Stimulated activated CD8-positive, alpha-beta memory T cell treated with anti-CD3 and anti-CD28 coated beads, Interleukin-7, amount 100 ng/mL, for 1 hour (primary cell): ENCODE measurements at places on chromosomes 2 and 18.
A peak's percentile ranks its signal among the peaks of the same experiment; 100 is the strongest.

DNA sequence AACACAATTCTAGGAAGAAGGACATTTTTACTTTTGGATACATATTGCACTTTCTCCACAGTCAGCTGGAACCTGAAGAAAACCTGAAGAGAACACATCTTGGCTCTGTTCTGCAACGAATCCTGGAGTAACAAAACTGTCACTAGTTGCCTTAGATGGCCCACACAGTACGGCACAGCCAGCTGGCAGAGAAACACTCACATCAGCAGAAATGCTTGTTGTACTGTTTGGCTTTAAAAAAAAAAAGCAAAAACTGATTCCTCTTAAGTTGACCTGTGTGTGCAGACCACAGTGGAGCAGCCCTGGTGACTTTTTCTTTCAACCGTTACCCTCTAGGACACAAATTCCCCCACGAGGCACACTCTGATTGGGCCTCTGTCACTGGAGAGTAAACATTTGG lies 152.3 kb upstream of the TWIST2 start:
- DNase-seq = no peak

DNA sequence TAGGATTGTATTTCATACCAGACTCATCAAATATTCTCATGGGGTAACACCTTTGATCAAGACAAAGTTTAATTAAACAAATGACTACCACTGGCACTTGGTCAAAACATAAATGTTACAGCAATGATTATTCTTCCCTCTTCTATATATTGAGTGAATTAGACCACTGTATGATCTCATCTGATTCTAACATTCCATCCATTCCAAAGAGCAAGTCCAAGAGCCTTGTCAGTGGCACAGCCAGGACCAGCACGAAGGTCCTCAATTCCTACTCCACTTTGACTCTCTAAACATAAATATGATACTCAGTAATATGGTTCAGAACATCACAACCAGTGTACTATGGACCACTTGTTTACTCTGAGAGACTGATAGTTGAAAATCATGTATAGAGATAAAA lies 86.4 kb downstream of the AP1S3 start:
- DNase-seq = no peak

DNA sequence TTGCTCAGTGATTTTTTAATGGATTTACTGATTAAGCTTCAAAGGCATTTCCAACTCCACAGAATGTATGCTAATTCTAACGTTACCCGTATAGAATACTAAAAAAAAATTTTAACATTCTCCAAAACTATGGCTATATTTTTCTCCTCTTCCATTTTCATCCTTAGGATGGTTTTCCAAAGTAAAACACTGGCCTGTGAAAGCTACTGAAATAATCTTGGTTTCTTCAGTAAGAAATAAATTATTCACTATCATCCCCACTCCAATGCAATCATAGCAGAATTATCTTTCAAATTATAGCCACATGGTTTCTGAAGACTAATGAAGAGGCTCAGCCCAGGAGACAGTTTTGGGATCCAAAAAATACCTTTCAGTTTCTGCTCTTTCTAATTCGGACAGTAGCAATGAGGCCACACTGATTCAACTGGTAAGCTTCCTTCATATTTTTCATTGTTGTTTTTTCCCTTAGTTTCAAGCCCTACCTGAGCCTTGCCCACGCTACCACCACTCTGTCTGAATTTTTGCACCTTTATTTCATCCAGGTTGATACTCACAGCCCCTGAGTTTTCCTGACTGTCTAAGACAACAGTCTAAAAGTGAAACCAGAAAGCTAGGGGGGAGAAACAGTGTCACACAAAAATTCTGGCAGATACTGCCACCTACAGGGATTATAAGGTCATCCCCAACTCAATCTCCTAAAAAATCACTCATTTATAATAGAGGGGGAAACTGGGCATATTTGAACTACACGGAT lies 887.9 kb downstream of the NRXN1 start:
- DNase-seq = no peak

DNA sequence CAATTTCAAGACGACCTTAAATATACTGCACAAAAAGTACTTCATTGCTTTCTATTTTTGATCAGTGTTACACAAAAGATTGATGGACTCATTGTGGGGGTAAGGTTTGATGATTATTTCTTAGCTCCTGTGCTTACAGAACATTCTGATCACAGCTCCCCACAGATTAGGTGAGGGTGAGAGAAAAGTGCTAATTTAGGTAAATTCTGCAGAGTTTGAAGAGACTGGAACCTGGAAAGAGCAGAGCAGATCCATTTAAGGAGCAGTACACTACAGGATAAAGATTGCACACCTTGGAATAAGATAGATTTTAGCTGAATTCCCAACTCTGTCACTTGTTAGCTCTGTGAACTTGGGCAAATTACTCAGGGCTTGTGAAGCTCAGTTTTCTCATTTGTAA lies 291.9 kb upstream of the CDH7 start:
- no peak for DNase-seq

DNA sequence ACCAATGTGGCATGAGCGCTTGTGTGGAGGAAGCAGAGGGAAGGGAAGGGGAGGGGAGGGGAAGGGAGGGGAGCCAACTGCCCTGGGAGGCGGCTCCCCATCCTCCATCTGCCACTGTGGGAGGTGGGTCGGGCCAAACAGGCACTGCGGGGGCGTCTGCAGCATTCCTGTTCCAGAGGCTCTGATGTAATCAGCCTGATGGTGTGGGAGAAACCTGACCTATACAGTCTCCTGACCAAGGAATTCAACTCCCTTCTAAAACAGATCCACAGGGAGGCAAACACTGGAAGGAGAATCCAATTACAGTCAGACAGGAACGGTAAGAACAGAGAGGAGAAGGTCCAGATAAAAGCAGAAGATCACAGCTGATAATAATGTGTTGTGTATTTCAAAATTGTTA lies 88.8 kb downstream of the CD8B2 start:
- no peak for DNase-seq

DNA sequence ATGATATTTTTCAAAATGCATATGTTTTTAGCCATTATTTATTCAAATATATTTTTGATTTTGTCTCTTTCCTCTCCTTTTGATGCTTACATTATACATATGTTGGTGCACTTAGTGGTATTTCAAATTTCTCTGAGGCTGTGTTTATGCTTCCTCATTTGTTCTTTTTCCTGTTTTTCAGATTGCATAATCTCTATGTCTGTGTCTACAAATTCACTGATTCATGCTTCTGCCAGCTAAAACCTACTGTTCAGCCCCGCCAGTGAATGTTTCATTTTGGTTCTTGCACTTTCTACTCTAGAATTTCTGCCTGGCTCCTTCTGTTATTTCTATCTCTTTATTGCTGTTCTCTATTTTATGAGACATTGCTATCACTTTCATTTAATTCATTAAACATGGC lies 951.7 kb upstream of the CNTNAP5 start:
- no peak for DNase-seq

- no peak for DNase-seq
These were observed 151.2 kb downstream of the SRBD1 start for GRCh38 chr2:45459860-45460259.

DNA sequence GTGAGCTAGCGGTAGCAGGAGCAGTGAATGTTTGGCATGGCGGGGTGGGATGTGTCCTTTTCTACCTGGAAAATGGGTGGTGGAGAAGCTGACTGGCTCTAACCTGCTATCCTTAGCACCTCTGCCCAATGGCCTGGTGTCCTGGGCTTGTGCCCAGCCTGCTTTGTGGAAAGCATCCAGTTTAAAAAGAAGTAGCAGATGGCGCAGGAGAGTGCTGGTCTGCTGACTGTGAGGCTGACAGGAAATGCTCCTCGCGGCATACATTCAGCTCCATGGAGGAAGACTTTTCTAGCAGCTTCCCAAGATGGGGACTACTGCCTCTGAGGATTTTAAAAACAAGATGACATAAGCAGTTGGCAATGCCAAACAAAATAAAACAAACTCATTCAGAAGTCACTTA lies 56.2 kb upstream of the LYPD6B start:
- no peak for DNase-seq

GRCh38 chr2:120912101-120912985 lies 176.7 kb downstream of the GLI2 start:
- no peak for DNase-seq

- DNase-seq = no peak
These were observed 1097.1 kb upstream of the SLC39A10 start for GRCh38 chr2:194559964-194560363.

- no peak for DNase-seq
These were observed 135.2 kb downstream of the RNF144A start for GRCh38 chr2:7052404-7052803.

- no peak for DNase-seq
These were observed 339.6 kb downstream of the TRIB2 start for GRCh38 chr2:13056259-13056843.

GRCh38 chr2:102449370-102449974 lies 23.6 kb upstream of the SLC9A4 start:
- peak; percentile 45 for DNase-seq

DNA sequence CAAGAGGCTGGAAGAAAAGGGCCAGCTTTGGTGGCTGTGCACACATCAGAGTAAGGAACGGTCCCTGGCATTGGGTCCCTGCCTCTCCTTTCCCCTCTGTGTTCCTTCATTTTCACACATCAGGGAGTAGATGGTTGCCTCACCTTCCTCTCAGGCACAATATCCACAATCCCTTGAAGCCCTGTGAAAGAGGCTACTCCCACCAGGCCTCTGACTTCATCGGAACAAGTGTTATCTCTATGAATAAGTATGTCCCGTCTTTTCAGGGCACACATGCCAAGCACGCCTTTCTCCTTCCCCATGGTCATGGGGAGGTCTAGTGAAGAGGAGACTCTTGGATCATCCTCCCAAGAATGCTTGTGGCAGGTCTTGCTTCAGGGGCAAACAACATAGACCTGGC lies 61.2 kb upstream of the LMAN1 start:
- DNase-seq = no peak

- DNase-seq = no peak
These were observed 174.8 kb downstream of the LDLRAD4 start for GRCh38 chr18:13393338-13393737.

DNA sequence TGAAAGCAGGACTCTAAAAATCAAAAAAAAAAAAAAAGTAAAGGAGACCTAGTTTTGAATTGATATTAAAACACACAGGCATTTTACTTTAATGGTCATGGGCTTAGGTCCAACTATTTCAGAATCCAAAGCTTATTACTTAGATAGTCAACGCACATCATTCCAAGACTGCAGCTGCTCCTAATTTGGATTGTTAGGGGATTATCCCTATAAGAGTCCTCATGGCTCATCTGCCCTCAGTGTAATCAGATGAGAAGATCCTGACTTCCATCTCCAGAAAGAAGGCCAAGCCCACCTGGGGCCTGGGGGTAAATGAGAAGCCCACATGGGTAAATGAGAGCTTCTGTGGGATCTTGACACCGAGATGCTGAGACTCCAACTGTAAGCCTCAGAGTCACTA lies 424.2 kb downstream of the NRXN1 start:
- DNase-seq = no peak

- no peak for DNase-seq
These were observed 136.9 kb downstream of the PXDN start for GRCh38 chr2:1607236-1607920.

- no peak for DNase-seq
These were observed 43.7 kb upstream of the RIT2 start for GRCh38 chr18:43159086-43159770.

DNA sequence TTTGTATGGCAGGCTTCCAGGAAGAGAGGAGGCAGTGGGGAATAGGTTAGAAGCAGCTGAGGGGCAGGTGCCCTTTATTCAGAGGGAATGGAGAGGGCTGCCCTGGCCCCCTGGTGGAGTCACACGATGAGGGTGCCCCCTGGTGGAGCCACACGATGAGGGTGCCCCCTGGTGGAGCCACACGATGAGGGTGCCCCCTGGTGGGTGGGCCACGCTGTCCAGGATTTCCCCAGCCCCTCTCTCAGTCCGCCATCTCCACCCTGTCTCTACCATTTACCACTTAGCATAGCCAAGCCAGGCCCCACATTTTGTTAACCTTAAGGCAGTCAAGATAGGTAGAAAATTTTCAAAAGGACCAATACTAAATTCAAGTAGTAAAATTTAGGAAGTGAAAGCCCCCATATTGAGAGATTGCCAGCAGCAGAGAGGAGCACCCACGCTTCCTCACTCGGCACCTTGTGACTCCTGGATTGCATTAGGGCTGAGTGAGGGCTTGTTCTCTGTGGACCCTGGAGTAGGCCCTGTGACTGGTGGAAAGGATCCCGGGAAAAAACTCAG lies 10.4 kb upstream of the FAM228A start:
- no peak for DNase-seq
